NCI-H2081 treated with DMSO at 0.1 percent for 48 hours (cell line): ENCODE measurements at places on chromosomes 7 and 10.

GRCh38 chr7:139488810-139489209, 5.3 kb upstream of the KLRG2 start:
- DNase-seq, result no peak

DNA sequence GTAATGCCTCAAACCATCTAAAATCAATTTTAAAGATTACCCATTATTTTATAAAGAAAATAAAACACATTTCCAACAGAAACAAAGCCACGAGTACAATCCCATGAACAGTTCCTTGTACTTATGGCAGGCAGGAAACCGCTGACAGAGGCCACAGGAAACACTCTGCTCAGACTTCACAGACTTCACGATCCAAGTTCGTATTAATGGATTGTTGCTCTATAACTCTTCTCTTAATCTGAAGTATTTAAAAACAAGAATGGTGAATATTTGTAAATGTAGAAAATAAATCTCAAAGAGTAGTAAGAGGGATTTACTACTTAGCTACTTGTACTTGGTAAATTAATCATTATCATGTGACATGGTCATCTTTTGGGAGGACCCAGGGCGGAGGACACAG, 78.3 kb downstream of the SNX10 start:
- no peak for DNase-seq

DNA sequence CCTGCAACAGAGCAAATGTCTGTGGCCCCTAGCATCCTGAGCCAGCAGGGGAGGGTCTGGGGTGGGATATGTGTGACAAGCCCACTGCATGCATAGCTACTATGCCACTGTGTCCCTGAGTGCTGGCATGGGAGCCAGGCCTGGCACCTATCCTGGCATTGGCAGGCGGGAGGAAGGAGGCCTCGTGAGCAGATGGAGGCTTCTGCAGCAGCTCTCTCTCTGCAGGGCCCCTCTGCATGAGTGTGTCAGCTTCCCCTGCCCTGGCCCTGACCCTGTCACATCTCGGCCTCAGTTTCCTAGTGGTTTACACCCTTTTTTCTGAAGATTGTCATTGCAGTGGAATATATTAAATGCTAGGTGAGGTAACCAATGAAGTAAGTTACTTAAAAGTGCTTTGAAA, 13.1 kb upstream of the IMPDH1 start:
- no peak for DNase-seq

GRCh38 chr7:33868166-33868565, 37.2 kb upstream of the BMPER start:
- DNase-seq, result no peak

DNA sequence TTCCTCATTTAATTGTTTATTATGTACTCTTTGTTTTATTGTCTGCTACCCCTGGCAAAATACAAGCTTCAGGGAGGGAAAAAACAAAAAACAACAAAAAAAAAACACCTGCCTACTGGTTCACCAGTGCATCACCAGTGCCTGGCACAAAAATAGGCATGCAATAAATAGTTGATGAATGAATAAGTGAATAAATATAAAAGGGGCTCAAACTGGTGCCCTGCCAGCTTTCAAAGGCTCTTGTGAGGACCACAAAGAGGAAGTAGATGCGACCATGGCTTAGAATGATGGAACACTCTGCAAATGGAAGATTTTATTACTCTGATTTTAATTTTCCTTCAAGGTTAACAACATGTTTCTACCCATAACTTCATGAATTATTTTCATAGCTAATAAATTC, 213.0 kb upstream of the INHBA start:
- no peak for DNase-seq

- DNase-seq, result no peak
Measured at GRCh38 chr10:30436191-30436611, 2.2 kb downstream of the MAP3K8 start.

DNA sequence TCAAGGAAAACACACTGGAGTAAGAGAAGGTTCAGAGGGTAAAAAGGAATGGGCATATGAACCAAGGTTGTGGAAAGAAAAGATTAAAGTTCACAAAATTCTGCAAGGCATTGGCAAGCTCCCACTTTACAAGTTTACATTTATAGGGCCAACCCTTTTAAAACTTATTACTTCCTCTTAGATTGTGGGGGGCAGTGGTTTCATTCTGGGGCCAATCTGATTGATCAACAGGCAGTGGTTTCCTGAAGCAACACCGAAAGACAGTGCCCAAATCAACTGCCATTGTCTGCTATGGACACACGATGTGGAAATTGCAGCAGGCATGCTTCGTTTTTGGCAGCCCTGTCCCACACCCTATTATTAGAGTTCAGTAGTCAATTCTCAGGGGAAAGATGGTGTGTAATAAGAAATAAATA, 154.0 kb downstream of the SGMS1 start:
- no peak for DNase-seq
